NCI-H187 (cell line): ENCODE measurements at places on chromosomes 11 and 22.

GRCh38 chr11:122154994-122155393 lies 39.0 kb upstream of the BLID start:
- DNase-seq, result no peak

GRCh38 chr11:14414470-14415461 lies 55.8 kb upstream of the RRAS2 start:
- no peak for DNase-seq

DNA sequence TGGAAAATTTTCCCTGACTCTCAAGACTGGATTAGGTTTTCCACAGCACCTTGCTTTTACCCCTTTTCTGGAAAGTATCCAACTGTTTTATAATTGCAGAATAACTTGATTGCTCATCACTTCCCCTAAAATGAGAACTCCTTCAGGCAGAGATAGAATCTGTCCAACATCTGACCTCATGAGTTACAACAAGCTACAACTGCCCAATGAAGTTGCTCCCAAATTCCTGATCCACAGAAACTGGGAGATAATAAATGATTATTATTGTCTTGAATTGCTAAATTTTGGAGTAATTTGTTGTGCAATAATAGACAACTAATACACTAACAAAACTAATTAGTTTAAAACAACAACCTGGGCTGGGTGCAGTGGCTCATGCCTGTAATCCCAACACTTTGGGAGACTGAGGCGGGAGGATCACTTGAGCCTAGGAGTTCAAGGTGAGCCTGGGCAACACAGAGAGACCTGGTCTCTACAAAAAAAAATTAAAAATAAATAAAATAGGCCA lies 10.0 kb upstream of the CCDC83 start:
- no peak for DNase-seq

- DNase-seq, result no peak
Observed at GRCh38 chr22:37290737-37291136, 8.4 kb downstream of the CYTH4 start.

DNA sequence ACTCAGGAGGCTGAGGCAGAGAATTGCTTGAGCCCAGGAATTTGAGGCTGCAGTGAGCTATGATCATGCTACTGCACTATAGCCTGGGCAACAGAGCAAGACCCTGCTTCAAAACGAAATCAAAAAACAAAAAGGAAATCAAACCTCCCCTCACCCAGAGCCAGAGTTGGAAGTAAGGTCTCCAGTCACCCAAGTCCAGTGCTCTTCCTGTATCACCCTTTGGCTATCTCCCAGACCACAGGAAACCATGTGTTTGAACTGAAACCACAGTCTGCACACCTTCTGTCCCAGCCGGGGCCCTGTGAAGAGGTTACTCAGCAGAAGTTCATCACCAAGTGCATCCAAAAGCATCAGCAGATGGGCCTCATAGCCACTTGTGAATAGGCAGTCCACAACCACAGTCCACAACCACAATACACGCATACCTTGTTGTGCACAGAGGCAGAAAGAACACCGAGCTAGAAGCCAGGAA lies 4.6 kb downstream of the MYH9 start:
- DNase-seq, result no peak

- DNase-seq, result no peak
Observed at GRCh38 chr11:74923125-74923524, 25.8 kb downstream of the XRRA1 start.

- no peak for DNase-seq
Observed at GRCh38 chr11:30852091-30852490, 265.9 kb upstream of the MPPED2 start.

- DNase-seq, result no peak
Observed at GRCh38 chr11:104076455-104076854, 40.0 kb downstream of the DDI1 start.

- DNase-seq, result no peak
Observed at GRCh38 chr11:117433717-117434116, 106.1 kb downstream of the CEP164 start.

- DNase-seq, result no peak
Observed at GRCh38 chr11:5818245-5818886, 9.6 kb downstream of the OR52N2 start.

GRCh38 chr11:96112192-96113128 lies 188.6 kb upstream of the MTMR2 start:
- DNase-seq, result no peak

DNA sequence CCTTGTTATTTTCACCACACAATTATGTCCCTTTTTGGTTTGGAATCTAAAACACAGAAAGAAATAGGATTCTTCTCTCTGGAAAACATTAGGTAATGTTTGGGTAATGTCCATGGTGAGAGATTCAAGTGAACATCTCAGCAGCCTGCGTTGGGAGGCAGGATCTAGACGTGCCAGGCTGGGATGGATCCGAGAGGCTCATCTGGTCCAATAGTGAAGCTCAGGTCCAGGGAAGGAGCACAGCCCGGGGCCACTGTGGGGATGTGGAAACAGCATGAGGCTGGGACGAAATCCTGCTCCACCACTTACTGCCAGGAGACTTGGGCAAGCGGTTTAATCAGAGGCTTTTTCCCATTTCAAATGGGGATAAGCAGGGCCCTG lies 109.9 kb downstream of the CSNK2A3 start:
- DNase-seq, result no peak

DNA sequence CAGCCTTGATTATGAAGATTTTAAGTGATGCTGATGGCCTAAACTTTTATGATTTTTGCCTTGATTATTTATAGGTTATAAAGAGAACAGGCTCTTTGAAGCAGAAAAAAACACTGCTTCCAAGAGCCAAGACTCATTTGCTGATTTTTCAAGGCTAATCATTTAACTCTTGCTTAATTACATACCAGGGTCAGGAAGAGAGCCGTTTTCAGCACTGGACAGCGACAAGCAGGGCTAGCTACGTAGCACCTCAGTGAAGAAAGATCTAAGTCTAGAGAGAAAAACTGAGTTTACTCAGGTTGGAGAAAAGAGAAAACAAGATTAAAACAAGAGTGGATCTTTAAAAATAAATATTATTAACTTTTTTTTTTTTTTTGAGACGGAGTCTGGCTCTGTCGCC lies 615.4 kb upstream of the B3GAT1 start:
- DNase-seq, result no peak

DNA sequence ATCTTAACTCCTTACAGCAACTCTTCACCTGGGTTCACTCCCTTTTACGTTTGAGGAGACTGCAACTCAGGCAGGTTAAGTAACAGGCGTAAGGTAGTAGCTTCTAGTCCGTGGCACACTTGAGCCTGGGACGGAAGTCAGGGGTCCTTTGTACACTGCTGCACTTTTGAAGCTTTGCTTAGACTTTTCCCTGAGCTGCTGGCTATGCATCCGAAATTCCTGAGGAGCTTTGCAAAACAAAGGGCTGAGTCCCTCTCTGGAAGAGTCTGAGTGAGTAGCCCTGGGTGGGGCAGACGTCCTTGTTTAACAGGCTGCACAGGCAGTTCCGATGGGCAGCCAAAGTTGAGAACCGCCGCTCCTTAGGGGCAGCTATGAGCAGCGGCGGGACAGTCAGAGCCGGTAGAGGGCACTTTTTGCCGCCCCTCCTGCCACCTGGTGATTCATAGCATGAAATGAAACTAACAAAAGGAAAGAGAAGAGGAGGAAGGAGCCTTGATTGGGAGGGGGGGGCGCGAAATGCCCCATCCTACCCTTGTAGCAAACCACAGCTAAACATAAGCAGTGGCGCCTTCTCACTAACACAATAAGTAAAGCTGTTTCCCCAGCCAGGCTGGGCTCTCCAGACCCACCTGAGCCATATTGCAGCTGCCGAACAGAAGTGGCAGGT lies 1.4 kb downstream of the TMEM109 start:
- no peak for DNase-seq

GRCh38 chr11:43951231-43951630 lies 8.8 kb downstream of the C11orf96 start:
- no peak for DNase-seq

GRCh38 chr11:64755681-64756361 lies 4.0 kb downstream of the PYGM start:
- no peak for DNase-seq

GRCh38 chr22:47173535-47174021 lies 411.1 kb downstream of the TBC1D22A start:
- DNase-seq, result no peak

DNA sequence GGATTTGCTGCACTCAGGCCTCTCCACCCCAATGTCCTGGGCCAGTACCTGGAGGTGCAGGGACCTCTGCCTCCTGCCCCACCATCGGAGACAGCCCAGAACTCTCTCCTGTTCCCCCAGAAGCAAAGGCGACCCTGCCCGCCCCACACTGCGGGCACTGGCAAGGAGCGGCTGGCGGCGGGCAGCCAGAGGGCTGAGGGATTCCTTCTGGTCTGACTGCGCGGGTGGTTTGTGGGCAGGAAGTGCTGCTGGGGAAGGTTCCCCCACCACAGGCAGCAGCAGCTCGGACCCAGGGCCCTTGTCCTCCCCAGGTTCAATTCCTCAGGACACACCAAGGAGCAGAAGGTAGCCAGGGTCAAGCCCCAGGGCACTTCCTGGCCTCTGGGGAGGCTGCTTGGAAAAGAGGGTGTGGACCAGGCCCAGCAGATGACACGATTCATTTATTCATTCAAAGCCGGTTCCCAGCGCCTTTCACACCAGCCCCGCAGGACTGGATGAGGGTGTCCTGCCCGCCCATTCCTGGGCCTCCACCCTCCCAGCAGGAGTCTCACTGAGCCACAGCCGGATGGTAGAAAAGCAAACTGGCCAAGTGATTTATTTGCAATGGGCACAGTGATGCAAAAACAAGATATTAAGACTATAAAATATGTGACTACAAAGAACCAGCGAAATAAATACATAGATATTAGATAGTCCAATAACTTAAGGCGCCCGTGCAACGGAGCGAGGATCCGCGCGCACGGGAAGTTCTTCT lies 1.2 kb downstream of the PHLDA2 start:
- no peak for DNase-seq

DNA sequence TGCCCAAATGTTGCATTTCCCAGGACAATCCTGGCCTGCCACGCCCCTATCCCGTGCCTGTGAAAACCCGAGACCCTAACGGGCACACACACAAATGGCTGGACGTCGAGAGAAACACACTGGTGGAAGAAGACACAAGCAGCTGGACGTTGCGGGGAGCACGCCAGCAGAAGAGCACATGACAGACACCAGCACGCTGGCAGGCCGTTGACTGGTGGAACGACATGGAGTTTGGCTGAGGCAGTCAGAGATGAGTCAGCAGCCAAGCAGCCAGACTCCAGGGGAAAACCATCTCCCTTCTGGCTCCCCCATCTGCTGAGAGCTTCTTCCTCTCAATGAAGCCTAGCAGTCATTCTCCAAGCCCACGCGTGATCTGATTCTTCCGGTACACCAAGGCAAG lies 606.7 kb upstream of the LRRC4C start:
- DNase-seq, result no peak

DNA sequence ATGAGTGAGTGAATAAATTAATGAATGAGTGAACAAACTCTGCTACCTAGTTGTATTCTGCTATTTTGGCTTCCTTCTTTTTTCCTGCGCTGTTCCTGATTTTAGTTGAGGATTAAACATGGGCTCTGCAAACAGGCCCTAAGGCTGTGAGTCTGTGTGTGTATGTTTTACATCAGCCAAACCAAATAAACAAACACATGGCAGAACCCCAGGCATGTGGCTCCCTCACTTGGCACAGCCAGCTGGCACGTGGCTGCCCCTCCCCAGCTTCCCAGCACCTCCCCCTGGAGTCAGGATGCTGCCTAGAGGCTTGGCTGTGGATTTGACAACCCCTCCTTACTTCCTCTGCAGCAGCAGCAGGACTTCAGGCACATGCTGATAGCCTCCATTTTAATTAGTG lies 593.2 kb downstream of the INSC start:
- DNase-seq, result no peak

GRCh38 chr11:102111011-102111786 lies 952 bp downstream of the YAP1 start:
- DNase-seq, result no peak

GRCh38 chr11:115193914-115194801 lies 310.1 kb downstream of the CADM1 start:
- DNase-seq, result peak; percentile 17

GRCh38 chr11:87033561-87033960 lies 4.2 kb upstream of the TMEM135 start:
- no peak for DNase-seq

- no peak for DNase-seq
Observed at GRCh38 chr22:37196539-37197450, 8.7 kb upstream of the C1QTNF6 start.

DNA sequence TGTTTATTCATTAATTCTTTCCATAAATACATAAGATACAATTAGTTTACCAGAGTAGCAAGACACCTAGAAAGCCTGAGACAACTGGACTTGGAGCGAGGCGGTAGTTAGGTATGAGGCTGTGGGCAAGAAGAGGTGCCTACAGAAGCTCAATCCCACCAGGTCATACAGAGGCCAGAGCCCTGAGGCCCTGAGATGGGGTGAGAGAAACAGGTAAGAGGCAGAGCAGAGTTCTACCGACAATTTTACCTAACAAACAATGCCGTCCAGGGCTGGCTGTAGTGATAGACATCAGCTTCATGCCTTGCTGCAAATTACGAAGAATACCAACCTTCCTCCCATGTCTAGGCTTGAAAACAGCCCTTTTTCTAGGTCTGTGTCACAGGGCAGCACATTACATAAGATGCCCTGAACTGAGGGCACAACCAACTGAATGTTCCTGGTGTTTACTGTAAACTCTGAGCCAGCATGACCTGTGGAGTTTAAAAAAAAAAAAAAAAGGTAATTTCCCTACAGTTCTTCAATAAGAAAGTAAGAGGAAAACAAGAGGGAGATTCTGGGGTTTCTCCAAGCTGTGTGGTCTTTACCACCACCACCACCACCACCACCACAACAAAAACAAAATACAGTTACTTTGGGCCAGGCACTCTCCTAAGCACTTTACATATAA lies 105.8 kb downstream of the GAB2 start:
- DNase-seq, result no peak

GRCh38 chr11:126310200-126310991 lies 6.5 kb downstream of the DCPS start:
- peak; percentile 21 for DNase-seq

GRCh38 chr22:45966320-45966894 lies 10.6 kb downstream of the WNT7B start:
- peak; percentile 12 for DNase-seq

DNA sequence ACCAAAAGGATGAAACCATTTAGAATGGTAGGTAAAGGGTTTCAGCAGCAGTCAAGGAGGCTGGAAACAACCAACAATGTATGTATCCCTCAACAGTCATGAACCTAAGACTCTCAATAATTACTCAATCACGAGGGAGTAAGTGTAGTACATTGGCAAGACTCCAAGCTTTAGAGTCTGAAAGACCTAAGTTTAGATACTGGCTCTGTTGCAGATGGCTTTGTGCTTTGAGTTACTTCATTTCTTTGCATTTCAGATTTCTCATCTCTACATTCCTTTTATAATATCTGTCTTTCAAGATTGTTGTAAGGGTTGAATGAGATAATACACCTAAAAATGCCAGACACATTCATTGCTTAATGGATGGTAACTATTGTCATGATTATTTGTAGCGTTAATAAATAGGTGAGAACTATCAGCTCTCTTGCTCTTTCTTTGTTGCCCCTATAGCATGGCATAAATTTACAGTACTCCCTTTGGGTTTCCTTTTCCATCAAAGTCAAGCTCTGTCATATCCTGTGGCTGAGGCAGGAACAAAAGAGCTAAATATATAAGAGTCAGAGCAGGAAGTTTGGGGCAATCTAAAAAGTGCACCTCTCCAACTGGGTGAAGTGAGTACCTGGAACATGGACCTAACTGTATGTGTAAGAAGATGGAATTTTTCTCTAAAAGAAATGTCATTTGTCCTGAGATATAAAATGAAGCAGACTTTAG lies 228.2 kb upstream of the ZC3H12C start:
- no peak for DNase-seq
